ENCODE measurements at places on chromosomes 11 and 22. TPM values are rescaled to one million over a fixed set of nuclear protein-coding genes. Genes with fewer than 3 reads are reported as not detected.

DNA sequence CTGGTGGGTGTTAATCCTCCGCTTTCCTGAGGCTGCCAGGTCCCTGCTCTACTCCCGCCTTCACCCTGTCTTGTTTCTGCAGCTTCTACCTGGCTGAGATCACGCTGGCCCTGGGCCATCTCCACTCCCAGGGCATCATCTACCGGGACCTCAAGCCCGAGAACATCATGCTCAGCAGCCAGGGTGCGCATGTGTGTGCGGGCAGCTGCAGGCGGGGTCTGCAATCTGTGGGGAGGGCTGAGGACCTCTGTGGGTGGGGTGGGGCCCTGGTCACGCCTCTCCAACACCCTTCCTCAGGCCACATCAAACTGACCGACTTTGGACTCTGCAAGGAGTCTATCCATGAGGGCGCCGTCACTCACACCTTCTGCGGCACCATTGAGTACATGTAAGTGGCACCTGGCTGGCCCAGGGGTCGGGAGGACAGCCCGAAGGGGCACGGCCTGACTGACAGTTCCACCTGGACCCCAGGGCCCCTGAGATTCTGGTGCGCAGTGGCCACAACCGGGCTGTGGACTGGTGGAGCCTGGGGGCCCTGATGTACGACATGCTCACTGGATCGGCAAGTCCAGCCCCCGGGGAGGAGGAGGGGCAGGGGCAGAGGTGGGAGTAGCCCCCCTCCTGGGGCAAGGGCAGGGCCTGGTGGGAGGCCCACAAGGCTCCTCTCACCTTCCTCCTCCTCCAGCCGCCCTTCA is 4.5 kb downstream of the RPS6KB2 start:
- DNase-seq: no peak

- no peak for DNase-seq
These were observed 154.3 kb downstream of the CACNA1I start for GRCh38 chr22:39724857-39725256.

- DNase-seq: peak; percentile 8
These were observed 736 bp downstream of the RDX start for GRCh38 chr11:110295531-110296225.

DNA sequence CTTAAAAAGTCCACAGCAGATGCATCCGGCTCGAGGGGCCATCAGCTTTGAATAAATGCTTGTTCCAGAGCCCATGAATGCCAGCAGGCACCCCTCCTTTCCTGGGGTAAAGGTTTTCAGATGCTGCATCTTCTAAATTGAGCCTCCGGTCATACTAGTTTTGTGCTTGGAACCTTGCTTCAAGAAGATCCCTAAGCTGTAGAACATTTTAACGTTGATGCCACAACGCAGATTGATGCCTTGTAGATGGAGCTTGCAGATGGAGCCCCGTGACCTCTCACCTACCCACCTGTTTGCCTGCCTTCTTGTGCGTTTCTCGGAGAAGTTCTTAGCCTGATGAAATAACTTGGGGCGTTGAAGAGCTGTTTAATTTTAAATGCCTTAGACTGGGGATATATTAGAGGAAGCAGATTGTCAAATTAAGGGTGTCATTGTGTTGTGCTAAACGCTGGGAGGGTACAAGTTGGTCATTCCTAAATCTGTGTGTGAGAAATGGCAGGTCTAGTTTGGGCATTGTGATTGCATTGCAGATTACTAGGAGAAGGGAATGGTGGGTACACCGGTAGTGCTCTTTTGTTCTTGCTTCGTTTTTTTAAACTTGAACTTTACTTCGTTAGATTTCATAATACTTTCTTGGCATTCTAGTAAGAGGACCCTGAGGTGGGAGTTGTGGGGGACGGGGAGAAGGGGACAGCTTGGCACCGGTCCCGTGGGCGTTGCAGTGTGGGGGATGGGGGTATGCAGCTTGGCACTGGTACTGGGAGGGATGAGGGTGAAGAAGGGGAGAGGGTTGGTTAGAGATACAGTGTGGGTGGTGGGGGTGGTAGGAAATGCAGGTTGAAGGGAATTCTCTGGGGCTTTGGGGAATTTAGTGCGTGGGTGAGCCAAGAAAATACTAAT is 1.9 kb downstream of the NEAT1 start:
- no peak for DNase-seq

- no peak for DNase-seq
These were observed 23.5 kb downstream of the BBOX1 start for GRCh38 chr11:27064086-27064485.

DNA sequence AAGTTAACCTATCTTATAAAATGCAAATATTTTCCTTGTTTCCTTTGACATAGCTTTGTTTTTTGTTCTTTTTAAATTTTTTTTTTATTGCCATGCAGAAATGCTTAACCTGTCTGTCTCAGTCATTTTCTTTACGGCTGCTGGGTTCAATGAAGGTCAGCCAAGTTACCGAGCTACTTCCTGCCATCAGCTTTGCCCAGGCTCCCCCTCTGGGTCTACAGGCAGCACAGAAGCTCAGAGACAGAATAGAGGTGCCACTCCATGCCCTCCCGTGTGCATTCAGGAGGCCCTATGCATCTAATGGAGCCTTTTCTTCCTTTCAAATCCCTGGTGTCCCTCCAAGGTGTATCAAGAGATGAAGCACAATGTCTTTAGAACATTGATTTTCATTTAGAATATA is 411.0 kb upstream of the NARS2 start:
- DNase-seq: no peak

DNA sequence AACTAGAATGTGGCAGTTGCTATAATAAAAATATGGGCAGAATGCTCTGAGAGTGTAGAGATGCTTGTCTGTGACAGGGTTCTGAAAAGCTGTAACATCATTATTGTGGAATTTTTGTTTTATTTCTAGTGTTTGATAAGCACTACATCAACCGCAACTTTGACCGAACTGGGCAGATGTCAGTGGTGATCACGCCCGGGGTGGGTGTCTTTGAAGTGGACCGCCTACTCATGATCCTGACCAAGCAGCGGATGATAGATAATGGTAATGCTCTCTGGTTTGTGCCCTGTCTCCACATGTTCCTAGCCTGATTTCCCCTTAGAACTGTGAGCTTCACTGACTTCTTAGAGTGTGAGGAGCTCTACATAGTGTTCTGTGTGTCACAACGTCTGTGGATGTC is 48.8 kb downstream of the DEPDC5 start:
- no peak for DNase-seq

- DNase-seq: peak; percentile 97
These were observed 2.7 kb upstream of the NEAT1 start for GRCh38 chr11:65419772-65420481.

- peak; percentile 33 for DNase-seq
These were observed 121.3 kb downstream of the APOL5 start for GRCh38 chr22:35838855-35839576.

- no peak for DNase-seq
These were observed 308.2 kb downstream of the SHANK2 start for GRCh38 chr11:70944141-70944540.

DNA sequence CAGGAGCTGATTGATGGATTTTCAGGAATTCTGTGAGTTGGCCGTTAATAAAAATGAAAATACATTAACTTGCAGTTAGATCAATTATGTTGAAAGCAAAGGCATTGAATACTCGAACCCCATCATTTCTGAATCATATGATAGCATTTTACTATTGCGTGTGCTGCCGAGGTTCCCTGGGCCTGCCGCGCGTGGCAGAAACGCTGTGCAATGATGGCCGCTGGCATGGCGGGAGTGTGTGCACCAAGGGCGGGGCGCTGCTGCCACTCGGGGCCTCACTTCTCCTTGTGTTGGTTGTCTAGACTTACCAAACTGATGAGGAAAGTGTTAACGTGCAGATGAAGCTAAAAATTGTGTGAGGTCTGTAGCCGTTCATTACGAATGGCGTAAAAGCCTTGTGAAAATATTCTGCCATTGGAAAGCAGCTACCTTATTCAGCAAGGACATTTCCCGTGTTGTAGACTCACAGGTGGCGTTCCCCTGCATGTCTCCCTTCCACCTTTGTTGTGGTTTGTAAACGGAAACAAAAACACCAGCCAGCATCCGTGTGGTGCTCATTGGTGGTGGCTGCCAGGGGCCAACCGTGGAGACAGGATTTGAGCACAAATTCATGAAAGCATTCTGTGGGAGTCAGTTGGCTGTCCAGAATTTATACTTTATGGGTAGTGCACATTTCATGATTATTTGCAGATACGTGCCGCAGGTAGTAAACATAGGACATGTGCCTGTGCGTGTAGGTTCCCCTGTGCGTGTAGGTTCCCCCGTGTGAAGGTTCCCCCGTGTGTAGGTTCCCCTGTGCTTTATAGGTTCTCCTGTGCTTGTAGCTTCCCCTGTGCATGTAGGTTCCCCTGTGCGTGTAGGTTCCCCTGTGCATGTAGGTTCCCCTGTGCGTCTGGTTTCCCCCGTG is 5.9 kb upstream of the GRAMD4 start:
- no peak for DNase-seq

DNA sequence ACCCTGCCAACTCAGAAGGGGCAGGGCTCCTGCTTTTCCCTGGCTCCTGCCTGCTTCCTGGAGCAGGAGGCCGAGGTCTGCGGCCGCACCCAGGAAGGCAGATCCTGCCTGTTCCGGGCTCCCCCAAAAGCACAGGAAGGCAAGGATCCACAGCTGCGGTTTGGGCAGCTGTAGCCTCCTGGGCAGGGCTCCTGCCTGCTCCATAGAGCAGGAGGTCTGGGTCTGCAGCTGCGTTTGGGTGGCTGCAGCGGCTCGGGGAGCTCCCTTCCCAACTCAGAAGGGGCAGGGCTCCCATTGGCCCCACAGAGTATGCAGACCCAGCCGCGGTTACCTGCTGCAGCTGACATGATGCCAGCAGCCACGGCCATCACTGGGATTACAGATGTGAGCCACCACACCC is 5.5 kb downstream of the UPK2 start:
- DNase-seq: no peak

GRCh38 chr11:3087373-3087772 is 30.1 kb upstream of the CARS1 start:
- DNase-seq: no peak

DNA sequence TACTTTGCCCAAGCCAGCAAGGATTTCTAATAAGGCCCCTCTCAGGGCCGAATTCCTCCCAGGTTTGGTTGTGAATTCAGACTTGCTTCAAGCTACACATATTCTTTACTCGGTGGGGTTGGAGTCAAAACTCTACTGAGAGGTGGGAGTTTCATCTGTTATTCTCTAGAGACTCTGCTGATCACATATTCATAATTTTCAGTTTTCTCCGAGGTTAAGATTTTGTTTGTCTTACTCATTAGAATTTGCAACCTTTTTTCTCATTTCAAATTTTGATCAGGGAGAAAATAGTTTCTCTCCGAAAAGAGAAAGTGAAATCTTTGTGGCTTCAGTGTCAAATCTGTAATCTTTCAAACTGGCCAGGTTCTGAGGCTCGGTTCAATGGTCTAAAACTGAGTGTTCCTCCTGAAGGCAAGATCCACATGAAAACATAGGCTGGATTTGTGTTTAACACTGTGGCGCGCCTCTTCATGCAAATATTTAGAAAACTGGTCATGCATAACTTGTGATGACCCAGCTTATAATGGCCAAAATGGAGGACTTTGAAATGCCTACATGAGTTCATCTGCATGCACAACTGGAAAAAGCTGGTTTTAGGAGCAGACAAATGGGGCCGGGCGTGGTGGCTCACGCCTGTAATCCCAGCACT is 21.5 kb upstream of the GSTP1 start:
- no peak for DNase-seq

GRCh38 chr22:18935889-18936529 is at the start of gene PRODH:
PRODH (minus strand) TSS chr22:18936293; CDS start chr22:18936287, 6 bp downstream.
- no peak for DNase-seq

GRCh38 chr11:2272228-2272945 is 2.0 kb upstream of the ASCL2 start:
- no peak for DNase-seq

DNA sequence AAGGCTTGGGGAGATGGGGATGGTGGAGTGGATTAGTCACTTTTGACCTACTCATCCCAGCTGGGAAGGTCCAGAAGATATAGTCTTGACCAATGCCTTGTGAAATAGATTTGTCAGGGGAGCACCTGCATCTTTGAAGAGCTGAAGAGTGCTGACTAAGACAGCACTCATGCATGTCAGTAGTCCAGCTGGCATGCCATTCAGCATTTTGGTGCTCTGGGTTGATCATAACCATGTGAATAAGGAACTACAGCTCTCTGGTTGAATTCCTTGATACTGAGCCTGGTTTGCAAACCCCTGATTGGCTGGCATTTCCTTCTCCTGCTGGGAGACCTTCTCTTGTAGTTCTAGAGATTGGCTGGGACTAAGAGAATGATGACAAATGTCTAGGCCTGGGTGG is 106.8 kb upstream of the ALX4 start:
- no peak for DNase-seq

DNA sequence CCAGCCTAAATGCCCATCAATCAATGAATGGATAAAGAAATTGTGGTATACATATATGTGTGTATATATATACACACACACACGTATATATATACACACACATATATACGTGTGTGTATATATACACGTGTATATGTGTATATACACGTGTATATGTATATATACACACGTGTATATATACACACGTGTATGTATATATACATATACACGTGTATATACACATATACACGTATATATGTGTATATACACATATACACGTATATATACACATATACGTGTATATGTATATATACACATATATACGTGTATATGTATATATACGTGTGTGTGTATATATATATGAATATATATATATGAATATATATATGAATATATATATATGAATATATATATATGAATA is 54.1 kb downstream of the C2CD3 start:
- DNase-seq: no peak

DNA sequence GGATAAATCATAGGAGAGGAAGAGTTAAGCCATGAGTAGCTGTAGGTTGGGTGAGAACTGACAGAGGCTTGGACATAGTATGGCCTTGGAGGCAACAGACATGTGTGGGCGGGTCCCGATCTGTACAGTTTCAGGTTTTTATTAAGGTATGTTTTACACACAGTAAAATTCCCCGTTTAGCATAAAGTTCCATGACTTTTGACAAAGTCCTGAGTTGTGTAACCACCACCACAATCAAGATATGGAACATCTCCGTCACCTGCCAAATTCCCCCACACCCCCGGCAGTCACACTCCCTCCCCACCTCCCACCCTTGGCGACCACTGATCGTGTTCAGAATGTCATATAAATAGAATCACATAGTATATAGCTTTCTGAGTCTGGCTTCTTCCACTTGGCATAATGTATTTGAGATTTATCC is 68.1 kb downstream of the GRIK4 start:
- no peak for DNase-seq

The CADM1 gene
- polyA plus RNA-seq: 10.9 TPM

The APOL5 gene
- polyA plus RNA-seq: not detected

The OR6T1 gene
- polyA plus RNA-seq: not detected

The KCNQ1OT1 gene
- 0.22 TPM for polyA plus RNA-seq

The PPP1R14B gene
- 139 TPM for polyA plus RNA-seq

The VSIG2 gene
- not detected for polyA plus RNA-seq

The SLC22A24 gene
- not detected for polyA plus RNA-seq

The KRTAP5-2 gene
- not detected for polyA plus RNA-seq

The B3GAT1 gene
- not detected for polyA plus RNA-seq

The ROBO4 gene
- 0.45 TPM for polyA plus RNA-seq

The CRYBA4 gene
- 0.06 TPM for polyA plus RNA-seq
